Osteocyte (in vitro differentiated cells): ENCODE measurements at places on chromosomes 16 and 17. TPM values are rescaled to one million over a fixed set of nuclear protein-coding genes. Genes with fewer than 3 reads are reported as not detected.
A peak's percentile ranks its signal among the peaks of the same experiment; 100 is the strongest.

Gene NLGN2
- total RNA-seq: 53.8 and 56.8 TPM in 2 replicates

Gene KIF2B
- total RNA-seq: not detected in 2 replicates

Gene CNGB1
- total RNA-seq: not detected in 2 replicates

- no peak overlapping the region for H3K27ac ChIP-seq
- no peaks in the 10 kb centered on the region for H3K27me3 ChIP-seq
- no peaks in the 10 kb centered on the region for H3K36me3 ChIP-seq
- peaks cover 9% of the 10 kb centered on the region for H3K4me1 ChIP-seq
- no peak overlapping the region for H3K4me3 ChIP-seq
Measured at GRCh38 chr17:31820691-31821435, 38.2 kb downstream of the COPRS start.

GRCh38 chr17:16026895-16027294 is 27.3 kb downstream of the TTC19 start:
- H3K27me3 ChIP-seq: no peaks in the 10 kb centered on the region
- H3K27ac ChIP-seq: peak overlapping the region; percentile 90
- H3K36me3 ChIP-seq: peaks cover 82% of the 10 kb centered on the region
- no peak for DNase-seq

Gene XAF1
- 0.91 and 1.5 TPM in 2 replicates for total RNA-seq

DNA sequence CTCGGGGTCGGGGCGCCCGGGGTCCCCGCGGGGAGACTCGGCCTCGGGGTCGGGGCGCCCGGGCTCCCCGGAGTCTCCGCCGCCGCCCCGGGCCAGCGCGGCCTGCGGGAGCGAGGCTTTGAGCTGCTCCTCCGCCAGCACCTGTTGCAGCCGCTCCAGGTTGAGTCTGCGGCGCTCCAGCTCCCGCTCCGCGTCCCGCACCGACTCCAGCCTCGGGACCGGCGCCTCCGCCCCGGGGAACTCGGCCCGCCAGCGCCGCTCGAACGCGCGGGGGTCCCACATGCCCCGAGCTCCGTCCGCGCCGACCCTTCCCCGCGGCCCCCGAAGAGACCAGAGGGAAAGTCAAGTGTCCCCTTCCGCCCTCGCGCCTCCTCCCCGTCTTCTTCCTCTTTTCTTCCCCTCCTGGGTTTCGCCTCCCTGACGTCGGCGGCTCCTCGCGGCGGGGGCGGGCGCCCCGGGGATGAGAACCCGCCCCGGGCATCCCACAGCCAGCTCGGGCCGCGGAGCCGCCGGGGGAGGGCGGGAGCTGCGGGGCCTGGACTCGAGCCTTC is 40.8 kb upstream of the BHLHA9 start:
- H3K27ac ChIP-seq: no peak overlapping the region
- no peak for DNase-seq
- peaks cover 41% of the 10 kb centered on the region for H3K27me3 ChIP-seq
- H3K4me3 ChIP-seq: peak overlapping the region; percentile 38
- H3K4me1 ChIP-seq: peaks cover 23% of the 10 kb centered on the region
- peaks cover 3% of the 10 kb centered on the region for H3K36me3 ChIP-seq

DNA sequence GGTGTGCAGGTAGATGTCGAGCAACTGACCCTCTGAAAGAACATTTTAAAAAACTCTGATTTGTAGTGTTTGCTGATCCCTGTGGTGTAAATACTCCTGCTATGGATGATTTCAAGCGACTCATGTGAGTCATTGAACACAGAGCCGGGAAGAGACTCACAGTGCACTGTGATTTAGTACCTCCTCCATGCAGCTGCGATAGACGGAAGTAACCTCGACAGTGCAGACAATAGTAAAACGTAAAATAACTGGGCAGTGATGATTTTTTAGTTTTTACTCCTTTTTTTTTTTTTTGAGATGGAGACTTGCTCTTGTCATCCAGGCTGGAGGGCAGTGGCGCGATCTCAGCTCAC is 8.7 kb downstream of the TBX21 start:
- H3K4me1 ChIP-seq: no peaks in the 10 kb centered on the region
- H3K27me3 ChIP-seq: peaks cover 47% of the 10 kb centered on the region
- no peak for DNase-seq
- no peak overlapping the region for H3K4me3 ChIP-seq

Gene CRAMP1
- total RNA-seq: 29.4 and 30.1 TPM in 2 replicates

DNA sequence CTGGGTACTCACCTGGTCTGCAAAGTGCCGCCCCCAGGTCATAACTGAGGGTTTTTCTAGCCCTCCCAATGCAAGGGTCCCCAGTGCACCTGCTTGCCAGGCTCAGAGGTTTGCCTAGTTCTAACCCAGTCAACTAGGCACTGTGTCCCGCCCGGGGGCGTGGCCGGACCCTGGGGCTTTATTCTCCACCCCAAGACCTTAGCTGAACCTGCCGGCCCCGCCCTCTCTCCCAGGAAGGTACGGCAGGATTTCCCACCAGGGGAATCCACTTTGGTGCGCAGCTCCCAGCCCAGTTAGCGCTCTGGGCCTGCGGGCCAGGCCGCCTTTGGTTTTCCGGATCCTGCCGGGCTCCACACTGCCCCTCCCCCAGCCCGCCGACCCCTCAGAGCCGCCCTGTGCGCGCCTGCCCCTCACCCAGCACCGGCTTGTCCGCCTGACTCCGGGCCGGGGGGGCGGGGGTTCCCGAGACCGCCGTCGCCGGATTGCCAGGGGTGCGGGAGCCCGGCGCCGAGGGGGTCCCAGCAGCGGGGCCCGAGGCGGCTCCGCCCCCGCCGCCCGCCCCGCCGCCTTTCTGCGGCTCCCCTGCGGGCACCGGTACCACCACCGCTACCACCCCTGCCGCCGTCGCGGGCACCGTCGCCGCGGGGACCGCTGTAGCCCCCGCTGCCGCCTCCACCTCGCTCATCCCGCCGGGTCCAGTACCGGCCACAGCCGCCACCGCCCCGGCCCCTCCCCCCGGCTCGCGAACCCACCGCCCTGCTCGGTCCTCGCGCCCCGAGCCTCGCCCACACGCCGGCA is 424 bp downstream of the YBX2 start:
- no peaks in the 10 kb centered on the region for H3K36me3 ChIP-seq
- H3K4me1 ChIP-seq: peaks cover 24% of the 10 kb centered on the region
- DNase-seq: no peak
- H3K27ac ChIP-seq: peak overlapping the region; percentile 7
- peak overlapping the region; percentile 52 for H3K4me3 ChIP-seq
- peaks cover 46% of the 10 kb centered on the region for H3K27me3 ChIP-seq

Gene TMEM88
- 3.4 TPM in 2 replicates for total RNA-seq

Gene CDH1
- 0.21 TPM in 1 of 2 replicates, not detected in the other for total RNA-seq

- H3K4me1 ChIP-seq: peaks cover 37% of the 10 kb centered on the region
- H3K4me3 ChIP-seq: peak overlapping the region; percentile 86
- no peak for DNase-seq
- H3K36me3 ChIP-seq: peaks cover 11% of the 10 kb centered on the region
Measured at GRCh38 chr17:50149417-50150353, 792 bp downstream of the PPP1R9B start.

DNA sequence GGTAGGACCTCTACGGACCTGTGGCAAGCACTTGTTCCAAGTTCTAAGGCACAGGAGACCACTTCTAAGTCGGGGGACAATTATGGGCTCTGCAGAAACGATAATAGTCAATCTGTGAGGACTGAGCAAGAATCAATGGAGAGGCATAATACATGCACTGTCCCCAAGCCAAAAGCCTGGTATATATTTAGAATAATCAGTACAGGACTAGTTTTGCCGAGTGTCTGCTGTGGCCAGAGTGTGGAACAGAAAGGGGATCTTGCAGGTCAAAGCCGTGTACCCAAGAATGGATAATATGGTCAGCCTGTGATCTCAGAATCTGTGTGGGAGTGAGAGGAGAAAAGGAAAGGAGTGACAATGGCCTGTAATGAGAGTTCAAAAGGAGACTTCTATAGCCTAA is 80.2 kb upstream of the GNAO1 start:
- no peak overlapping the region for H3K4me3 ChIP-seq
- no peak overlapping the region for H3K27ac ChIP-seq
- H3K36me3 ChIP-seq: no peaks in the 10 kb centered on the region

DNA sequence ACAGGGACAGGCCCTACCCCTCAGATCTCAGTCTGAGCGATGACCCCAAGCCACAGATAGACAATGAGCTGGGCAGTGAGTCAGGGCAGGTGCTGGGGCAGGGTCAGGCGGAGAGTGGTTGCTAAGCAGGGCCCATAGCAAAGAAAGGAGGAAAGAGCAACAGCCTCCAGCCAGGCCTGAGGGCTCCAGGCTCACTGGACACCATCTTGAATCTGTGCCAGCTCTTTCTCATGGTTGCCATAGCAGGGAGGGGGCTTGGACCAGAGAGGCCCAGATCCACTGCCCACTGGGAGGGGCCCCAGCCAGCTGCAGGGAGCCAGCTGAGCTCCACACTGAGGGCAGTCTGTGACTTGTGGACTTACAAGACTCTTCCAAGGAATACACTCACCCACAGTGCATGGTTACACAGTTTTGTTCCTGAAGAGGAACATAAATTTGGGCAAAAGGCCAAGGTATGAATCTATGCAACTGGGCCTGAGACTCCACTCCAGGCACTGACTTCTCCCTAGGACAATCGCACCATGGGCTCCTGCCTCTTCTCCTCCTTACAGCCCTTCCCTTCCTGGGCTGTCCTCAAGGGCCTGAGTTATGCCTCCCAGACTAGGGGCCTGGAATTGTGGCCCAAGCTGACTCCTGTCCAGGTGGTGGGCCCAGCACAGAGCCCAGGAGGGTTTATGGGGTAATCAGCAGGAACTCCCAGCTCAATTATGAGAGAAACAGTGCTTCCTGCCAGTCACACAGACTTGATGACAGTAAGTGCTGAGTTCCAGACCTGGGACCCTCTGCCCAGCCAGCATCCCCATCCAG is 59.9 kb downstream of the BEAN1 start:
- H3K4me3 ChIP-seq: no peak overlapping the region
- DNase-seq: peak; percentile 87
- H3K27ac ChIP-seq: peak overlapping the region; percentile 89
- H3K27me3 ChIP-seq: no peaks in the 10 kb centered on the region
- H3K4me1 ChIP-seq: peaks cover 26% of the 10 kb centered on the region

DNA sequence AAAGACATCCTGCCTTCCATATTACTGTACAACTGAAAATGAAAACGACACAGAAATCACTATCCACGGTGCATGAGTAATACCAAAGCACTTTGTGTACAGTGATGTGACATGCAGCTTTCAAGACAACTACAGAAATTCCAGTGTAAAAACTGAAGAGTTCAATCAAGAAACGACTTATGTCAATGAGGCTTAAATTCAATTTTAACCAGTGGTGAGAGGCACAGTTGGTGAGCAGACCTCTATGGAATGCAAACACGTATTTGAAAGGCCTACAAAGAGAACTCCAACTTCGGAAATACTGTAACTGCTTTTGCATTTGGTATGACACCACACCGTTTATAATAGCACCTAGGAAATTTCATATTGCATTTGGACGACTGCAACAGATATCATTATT is 87.6 kb downstream of the USP31 start:
- peaks cover 8% of the 10 kb centered on the region for H3K27me3 ChIP-seq
- H3K4me1 ChIP-seq: peaks cover 1% of the 10 kb centered on the region
- DNase-seq: no peak
- H3K27ac ChIP-seq: no peak overlapping the region

Gene ZNRF1
- 30.9 and 32.1 TPM in 2 replicates for total RNA-seq

GRCh38 chr16:21134053-21134452 is 16.6 kb downstream of the DNAH3 start:
- peaks cover 24% of the 10 kb centered on the region for H3K27me3 ChIP-seq
- no peak for DNase-seq
- no peaks in the 10 kb centered on the region for H3K4me1 ChIP-seq
- no peaks in the 10 kb centered on the region for H3K36me3 ChIP-seq
- H3K27ac ChIP-seq: no peak overlapping the region

- peaks cover 19% of the 10 kb centered on the region for H3K27me3 ChIP-seq
- H3K27ac ChIP-seq: no peak overlapping the region
- H3K4me1 ChIP-seq: peaks cover 11% of the 10 kb centered on the region
- no peak for DNase-seq
Measured at GRCh38 chr16:11530171-11530940, 56.4 kb downstream of the LITAF start.

DNA sequence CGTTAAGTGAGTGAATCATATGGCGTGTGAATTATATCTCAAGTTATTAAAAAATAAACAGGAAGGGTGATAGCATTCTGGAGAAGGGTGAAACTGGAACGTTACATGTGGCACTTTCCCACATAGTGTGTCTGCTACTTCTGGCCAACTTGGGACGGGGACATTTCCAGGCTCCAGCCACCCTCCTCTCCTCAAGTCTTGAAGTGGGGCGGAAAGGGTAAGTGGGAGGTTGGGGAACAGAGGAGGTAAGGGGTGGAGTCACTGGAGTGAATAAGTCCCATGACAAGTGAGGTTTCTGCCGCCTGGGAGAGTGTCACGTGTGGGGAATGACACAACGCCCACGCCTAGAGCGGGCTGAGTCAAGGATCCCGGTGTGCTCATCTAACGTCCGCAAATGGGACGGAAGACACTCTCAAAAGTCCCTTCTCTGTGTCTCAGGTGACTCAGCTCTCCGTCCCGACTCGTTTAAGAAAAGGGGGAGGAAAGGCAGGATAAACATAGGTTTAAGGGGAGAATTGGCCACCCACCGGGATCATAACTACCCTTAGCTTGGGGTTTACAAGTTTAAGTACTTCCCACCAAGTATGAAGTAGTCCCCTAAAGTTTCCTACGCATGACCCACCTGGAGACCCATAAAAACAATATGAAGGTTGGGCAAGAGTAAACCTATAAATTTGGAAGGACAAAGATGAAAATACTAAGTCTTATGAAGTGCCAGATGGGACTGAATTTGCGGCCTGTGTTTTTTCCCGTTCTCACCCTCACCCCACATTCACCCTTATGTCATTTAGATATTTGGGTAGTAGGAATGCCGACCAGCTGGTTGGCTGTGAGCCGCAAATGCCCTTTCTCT is 1.2 kb upstream of the SPAG9 start:
- H3K4me3 ChIP-seq: peak overlapping the region; percentile 82
- DNase-seq: peak; percentile 92
- H3K4me1 ChIP-seq: peaks cover 57% of the 10 kb centered on the region

Gene HASPIN
- total RNA-seq: 1.9 and 2.6 TPM in 2 replicates

GRCh38 chr16:61146429-61146828 is 889.8 kb downstream of the CDH8 start:
- H3K4me3 ChIP-seq: no peak overlapping the region
- H3K36me3 ChIP-seq: no peaks in the 10 kb centered on the region
- no peaks in the 10 kb centered on the region for H3K4me1 ChIP-seq
- DNase-seq: no peak
- no peak overlapping the region for H3K27ac ChIP-seq
- H3K27me3 ChIP-seq: no peaks in the 10 kb centered on the region

Gene TEX14
- total RNA-seq: 0.13 and 0.27 TPM in 2 replicates

Gene CCL3
- not detected in 2 replicates for total RNA-seq

DNA sequence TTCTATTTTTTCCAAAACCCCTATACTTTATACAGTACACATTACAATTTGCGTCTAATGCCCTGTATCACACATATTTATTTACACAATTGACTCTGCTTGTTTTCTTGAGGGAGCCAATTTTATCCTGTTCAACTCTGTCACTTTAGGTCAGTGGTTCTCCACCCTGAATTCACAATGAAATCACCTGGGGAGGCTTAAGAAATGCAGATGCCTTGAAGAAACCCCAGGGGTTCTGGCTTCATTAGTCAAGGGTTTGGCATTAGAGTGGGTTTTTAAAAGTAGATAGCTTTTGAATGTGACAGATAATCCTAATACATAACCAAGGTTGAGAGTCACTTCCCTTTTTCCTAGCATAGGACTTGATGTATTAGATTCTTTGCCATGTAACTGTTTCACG is 398.6 kb upstream of the ERCC4 start:
- no peaks in the 10 kb centered on the region for H3K4me1 ChIP-seq
- H3K27ac ChIP-seq: no peak overlapping the region
- H3K4me3 ChIP-seq: no peak overlapping the region
- no peaks in the 10 kb centered on the region for H3K27me3 ChIP-seq
- no peak for DNase-seq
